Dermis blood vessel endothelial cell (primary cell): ENCODE measurements at places on chromosomes 5 and 9. TPM values are rescaled to one million over a fixed set of nuclear protein-coding genes. Genes with fewer than 3 reads are reported as not detected.

DNA sequence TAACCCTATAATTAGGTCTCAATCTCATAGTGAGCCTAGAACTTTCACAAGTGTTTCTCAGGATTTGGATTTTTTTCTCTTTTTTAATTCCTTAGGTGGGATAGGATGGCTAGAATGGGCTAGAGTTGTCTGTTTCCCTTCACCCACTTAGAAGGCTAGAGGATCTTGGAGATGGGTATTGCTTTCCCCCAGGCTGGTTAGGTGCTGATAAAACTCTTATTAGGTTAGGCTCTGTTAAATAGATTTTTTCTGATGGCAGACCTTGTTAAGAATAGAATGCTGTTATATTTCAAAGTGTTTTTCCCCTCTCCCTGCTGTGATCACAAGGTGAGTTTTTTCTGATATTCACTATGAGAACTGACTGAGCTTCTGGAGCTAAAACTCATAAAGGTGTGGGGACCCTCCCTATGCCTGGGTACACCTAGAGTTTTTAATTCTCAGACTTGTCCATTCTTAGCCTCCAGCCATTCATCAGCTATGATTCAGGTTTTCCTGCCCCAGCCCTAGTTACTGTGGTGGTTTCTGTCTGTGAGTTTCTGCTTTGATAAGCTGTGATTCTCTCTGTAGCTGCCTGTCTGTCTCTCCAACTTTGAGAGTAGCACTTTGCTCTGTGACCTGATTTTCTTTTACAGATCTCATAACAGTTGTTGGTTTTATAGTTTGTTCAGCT, 132.4 kb downstream of the HACD4 start:
- peak; percentile 58 for DNase-seq

- no peak for DNase-seq
Measured at GRCh38 chr9:8694983-8695588, 895.5 kb upstream of the DMAC1 start.

DNA sequence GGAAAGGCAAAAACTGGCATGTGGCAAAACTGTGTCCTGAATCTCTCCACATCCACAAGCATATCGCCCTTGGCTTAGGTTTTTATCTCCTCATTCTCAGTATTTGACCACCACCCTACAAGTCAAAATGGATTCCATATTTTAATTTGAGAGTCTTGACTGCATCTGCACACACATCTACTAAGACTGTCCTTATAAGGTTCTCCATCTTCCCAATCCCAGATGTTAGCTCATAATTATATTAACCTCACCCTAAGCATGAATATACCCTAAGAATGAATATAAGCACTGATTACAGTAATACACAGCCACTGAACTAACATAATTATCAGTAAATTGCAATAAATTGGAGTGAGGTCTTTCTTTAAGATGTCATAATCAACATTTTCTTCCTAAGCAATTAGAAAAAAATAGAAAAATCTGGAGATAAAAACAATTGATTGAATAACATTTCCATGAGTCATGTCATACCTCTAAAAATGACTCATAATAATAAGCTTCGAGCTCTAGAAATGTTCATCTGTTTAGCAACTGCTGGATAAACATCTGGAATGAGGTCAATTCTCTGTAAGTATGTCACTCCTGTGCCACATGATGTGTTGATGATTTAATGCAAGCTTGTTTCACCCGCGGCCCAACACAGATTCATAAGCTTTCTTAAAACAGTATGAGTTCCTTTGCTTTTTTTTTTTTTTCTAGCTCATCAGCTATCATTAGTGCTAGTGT, 39.9 kb upstream of the PAM start:
- peak; percentile 74 for DNase-seq

DNA sequence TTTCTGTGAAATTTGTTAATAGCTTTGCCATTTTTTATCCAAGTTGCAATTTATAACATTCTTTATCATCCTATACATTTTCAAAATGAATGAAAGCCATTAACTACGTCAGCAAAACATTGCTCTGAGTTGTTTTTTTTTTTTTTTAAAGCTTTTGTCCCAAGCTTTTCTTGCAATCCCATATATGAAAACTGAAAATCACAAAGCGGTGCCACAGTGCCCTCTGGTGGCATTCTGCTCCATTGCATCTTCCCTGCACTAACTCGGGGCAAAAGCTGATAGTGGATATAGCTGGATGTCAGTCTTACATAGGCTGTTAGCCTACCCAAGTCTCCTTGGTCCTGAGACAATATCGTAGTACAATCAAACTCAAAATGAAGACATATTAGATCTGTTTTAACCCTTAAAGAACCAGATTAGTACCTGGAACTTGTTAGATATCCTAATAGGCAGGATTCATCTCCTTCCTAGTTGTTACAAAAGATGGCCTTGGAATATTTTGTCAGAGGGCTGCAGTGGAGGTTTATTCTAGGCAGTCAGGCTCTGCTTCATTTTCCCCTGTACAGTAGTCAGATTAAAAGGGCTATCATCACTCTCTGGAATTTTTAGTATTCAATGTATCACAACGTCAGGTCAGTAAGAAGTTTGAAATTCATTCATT, 669.9 kb downstream of the PTPRD start:
- peak; percentile 71 for DNase-seq

DNA sequence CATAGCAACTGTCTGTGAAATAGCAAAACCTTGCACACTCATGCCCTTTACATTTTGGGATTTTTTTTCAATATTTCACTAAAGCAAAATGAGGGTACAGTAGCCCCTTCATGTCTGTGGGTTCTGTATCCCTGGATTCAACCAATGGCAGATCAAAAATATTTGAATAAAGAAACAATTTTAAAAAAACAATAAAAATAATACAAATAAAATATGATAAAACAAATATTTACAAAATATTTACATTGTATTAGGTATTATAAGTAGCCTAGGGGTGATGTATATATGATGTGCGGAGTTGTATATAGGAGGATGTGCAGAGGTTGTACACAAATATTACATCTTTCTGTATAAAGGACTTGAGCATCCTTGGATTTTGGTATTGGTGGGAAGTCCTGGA, 67.3 kb upstream of the CDH10 start:
- DNase-seq, result no peak

DNA sequence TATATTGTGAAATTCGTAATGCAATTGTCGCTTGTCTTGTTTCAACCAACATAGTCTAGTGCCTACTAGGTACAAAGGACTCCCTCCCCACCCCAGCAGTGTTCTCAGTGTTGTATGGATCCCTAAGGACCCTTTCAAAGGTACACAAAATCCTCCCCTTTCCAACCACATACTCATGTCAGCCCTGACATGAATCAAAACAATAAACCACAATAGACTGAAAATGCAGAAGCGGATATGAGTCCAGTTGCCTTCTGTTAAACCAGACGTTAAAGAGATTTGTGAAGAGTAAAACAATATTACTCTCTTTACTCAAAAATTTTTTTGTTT, 82.4 kb upstream of the IFNK start:
- DNase-seq, result no peak

GRCh38 chr5:9405196-9405754, 140.6 kb downstream of the SEMA5A start:
- DNase-seq, result no peak

SYK gene
- total RNA-seq, result under 0.01 TPM in 1 of 2 replicates, not detected in the other

FCN2 gene
- total RNA-seq, result not detected in 2 replicates

CDKN2B gene
- total RNA-seq, result 1.9 and 2.4 TPM in 2 replicates

ECSCR gene
- 404 and 423 TPM in 2 replicates for total RNA-seq

ZBTB34 gene
- total RNA-seq, result 10.5 and 11.6 TPM in 2 replicates

RBM27 gene
- total RNA-seq, result 26.2 and 35.7 TPM in 2 replicates

MAMDC4 gene
- 2.0 and 5.1 TPM in 2 replicates for total RNA-seq

CA9 gene
- not detected in 2 replicates for total RNA-seq

AFAP1L1 gene
- 234 and 264 TPM in 2 replicates for total RNA-seq

GCNT4 gene
- 0.19 and 0.34 TPM in 2 replicates for total RNA-seq
